Amniotic stem cell (primary cell): ENCODE measurements at places on chromosomes 1 and 21.

DNA sequence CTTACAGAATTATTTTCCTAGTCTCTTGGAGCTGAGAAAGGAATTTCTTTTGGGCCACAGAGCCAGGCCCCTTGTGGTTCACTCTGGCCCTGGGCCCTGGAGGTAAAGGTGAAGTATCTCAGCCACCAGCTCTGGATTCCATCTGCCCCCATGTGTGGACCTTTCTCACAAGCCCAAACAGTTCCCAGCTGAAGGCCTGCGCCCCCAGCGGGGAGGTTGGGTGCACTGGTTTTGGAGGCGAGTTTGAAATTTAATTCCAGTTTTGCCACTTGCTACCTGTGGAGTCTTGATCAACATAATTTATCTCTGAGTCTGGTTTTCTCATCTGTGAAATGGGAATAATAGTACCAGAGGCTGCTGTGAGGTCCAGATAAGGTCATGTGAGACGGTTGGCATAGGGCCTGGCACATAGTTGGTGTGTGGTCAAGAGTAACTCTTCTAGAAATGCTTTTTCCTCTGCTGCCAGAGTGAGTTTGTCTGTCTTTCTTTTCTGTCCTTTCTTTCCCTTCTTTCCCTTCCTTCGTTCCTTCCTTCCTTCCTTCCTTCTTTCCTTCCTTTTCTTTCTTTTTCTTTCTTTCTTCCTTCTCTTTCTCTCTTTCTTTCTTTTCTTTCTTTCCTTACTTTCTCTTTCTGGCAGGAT lies 6.1 kb downstream of the AGTRAP start:
- no peak for DNase-seq

GRCh38 chr21:42302076-42302650 lies 13.0 kb downstream of the TFF3 start:
- no peak for DNase-seq

DNA sequence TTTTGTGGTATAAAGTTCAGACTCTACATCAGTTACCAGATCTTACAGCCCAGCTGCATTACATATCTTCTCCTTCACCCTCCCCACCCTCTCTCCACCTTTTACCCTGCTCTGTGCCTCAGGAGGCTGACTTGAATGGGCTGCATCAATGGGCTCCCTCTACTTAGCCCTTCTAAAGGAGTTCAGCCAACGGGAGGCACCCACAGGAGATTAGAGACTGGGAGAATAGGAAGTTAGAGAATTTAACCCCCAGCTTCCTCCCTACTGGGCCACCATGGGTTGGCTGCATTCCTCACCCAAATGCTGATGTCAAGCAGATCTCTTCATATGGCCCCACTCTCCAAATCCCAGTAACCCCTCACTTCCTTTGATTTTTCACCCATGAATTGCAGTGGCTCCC lies 17.1 kb upstream of the DUSP23 start:
- no peak for DNase-seq

DNA sequence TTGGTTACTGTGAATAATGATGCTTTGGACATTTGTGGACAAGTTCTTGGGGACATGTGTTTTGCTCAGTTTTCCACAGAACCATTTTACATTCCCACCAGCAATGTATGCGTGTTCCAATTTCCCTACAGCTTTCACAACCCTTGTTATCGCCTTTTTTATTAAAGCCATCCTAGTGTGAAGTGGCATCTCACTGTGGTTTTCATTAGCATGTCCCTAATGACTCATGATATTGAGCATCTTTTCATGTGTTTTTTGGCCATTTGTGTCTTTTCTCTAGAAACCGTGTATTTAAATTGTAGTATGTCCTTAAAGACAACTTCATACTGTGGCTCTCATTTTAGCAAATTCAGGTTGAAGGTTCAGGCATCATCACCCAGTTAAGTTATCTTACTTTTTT lies 132.1 kb downstream of the TGFBR3 start:
- no peak for DNase-seq

DNA sequence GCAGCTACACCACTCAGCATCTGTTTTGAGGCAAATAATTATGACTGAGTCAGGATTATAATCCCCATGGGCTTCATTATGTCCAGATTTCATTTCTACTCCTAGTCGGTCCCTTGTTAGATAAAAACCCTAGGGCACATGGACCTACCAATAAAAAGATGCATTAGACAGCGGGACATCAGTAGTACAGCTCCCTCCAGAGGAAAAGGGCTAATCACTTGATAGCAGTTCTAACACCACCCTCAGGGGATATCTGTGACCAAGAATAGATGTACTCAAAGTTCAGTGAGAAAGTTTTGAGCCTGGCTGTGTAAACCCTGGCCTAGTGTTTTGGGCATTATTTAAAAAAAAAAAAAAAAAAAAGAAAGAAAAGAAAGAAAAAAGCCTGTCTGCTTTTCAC lies 10.0 kb downstream of the GJA8 start:
- no peak for DNase-seq

DNA sequence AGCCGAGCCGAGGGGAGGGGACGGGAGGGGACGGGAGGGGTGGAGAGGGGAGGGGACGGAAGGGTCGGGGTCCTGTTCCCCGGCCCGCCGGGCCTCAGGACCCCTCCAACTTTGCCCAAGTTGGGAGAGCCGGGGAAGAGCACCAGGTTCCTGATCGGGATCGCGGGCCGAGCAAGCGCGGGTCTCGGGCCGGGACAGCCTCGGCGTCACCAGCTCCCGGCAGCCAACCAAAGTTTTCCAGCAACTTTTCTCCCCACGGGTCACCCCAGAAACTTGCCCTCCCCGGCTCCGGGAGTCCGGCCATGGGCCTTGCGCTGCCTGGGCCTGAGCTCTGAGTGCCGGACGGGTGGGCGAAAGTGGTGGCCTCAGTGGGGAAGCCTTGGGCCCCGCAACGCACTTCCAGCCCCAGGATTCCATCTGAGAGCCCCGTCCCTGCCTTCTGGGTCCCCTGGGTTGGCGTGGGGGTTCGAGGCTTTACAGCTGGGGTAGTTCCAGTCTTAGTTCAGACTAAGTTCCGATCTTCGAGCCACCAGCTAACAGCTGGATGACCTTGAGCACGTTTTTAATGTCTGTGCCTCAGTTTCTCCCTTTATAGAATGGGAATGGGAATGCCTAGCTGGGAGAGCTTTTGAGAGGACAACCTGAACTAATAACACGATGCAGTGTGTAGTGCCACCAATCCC lies 458 bp downstream of the ZC3H12A start:
- no peak for DNase-seq
